Activated T-cell treated with anti-CD3 and anti-CD28 coated beads, Interleukin-2, amount 50 U/mL, for 72 hours (primary cell): ENCODE measurements at places on chromosomes 5 and 9. TPM values are rescaled to one million over a fixed set of nuclear protein-coding genes. Genes with fewer than 3 reads are reported as not detected.

The EGR1 gene
- 105 TPM for total RNA-seq

The PCDH12 gene
- 0.31 TPM for total RNA-seq

The ORM2 gene
- total RNA-seq: not detected

The CKMT2 gene
- total RNA-seq: not detected

The DNAH5 gene
- total RNA-seq: not detected

The SLC36A3 gene
- not detected for total RNA-seq
